Activated naive CD8-positive, alpha-beta T cell treated with anti-CD3 and anti-CD28 coated beads for 36 hours (primary cell): ENCODE measurements at places on chromosomes 3 and 15.

GRCh38 chr3:194482196-194482593, 4.6 kb downstream of the ATP13A3 start:
- peaks cover 38% of the 10 kb centered on the region for H3K36me3 ChIP-seq
- H3K27me3 ChIP-seq: no peaks in the 10 kb centered on the region
- H3K4me1 ChIP-seq: peaks cover 46% of the 10 kb centered on the region
- DNase-seq: no peak

DNA sequence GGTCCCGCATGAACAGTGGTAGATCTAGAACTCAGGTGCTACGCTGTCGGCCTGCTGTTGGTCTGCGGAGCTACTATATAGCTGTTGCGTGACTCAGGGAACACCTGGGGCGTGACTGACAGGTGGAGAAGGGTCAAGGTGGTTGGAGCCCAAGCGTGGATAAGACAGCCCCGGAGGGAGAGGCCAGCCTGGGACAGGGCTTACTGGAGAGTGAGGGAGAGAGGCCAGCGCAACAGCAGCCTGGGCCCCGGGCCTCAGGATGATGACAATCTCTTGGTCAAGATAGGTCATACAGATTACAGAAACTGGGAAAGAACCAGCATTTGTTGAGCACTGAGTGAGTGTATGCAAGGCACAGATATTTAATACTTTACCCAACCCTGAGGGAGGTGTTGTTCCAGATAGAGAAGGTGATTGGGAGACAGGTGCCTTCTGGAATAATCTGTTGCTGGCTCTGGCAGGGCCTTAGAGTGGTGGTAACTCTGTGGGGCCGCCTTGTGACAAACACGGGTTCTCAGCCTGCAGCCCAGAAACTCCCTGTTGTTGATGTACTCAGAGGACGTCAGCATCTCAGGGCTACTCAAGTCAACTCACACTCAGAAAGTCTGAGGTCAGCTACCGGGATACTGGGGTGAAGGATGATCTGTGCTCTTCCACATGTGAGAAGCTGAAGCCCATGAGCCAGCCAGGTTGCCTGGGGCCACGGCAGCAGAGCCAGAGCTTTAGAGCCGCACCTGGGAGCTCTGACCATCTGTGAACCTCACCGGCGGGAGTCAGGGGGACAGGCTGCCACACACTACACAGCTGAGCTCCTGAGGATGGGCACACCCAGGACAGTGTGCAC, 265.4 kb upstream of the HES1 start:
- H3K27me3 ChIP-seq: peaks cover 25% of the 10 kb centered on the region
- no peak overlapping the region for H3K27ac ChIP-seq
- peaks cover 5% of the 10 kb centered on the region for H3K4me1 ChIP-seq
- DNase-seq: no peak
- H3K4me3 ChIP-seq: no peak overlapping the region

DNA sequence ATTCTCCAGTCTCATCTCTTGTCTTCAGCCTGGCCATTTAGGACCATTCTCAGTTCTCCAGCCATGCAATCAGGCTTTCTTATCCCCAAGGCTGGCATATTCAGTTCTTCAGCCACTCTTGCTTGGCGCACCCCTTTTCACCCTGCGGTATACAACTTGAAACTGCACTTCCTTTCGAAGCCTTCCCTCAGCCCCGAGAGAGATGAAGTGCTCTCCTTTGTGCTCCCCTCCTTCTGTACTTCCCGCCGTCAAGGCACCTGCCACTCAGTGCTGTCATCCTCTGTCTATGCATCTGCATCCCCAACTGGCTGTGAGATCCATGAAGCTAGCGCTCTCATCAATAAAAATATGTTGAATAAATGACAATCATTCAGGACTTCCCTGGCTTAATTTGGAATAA, 45.7 kb downstream of the MORC1 start:
- H3K27me3 ChIP-seq: peaks cover 41% of the 10 kb centered on the region
- H3K27ac ChIP-seq: no peak overlapping the region
- H3K4me1 ChIP-seq: peaks cover 5% of the 10 kb centered on the region
- no peak overlapping the region for H3K4me3 ChIP-seq

DNA sequence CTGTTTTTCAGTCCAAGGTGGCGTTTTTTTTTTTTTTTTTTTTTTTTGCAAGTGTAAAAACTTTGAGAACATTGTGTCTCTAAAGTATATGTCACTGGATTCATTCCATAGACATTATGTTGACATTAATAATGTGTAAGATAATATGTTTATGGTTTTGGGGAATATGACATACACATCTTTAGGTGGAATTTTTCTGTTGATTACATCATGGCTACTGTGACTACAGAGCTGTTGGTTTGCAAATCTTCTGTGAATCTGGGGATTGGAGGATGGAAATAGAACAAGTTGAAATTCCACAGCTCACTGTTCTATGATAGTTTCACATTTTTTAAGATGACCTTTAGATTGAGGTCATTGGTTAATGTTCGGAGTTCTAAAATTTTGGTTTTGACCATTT, 24.4 kb upstream of the PLSCR2 start:
- no peak overlapping the region for H3K27ac ChIP-seq
- peaks cover 2% of the 10 kb centered on the region for H3K36me3 ChIP-seq
- no peaks in the 10 kb centered on the region for H3K27me3 ChIP-seq
- H3K4me3 ChIP-seq: no peak overlapping the region
- peaks cover 20% of the 10 kb centered on the region for H3K4me1 ChIP-seq

GRCh38 chr15:100691321-100691720, 88.9 kb downstream of the ASB7 start:
- no peak overlapping the region for H3K4me3 ChIP-seq
- H3K36me3 ChIP-seq: no peaks in the 10 kb centered on the region
- H3K4me1 ChIP-seq: no peaks in the 10 kb centered on the region
- H3K27ac ChIP-seq: no peak overlapping the region
- peaks cover 10% of the 10 kb centered on the region for H3K27me3 ChIP-seq

- H3K4me1 ChIP-seq: no peaks in the 10 kb centered on the region
- H3K36me3 ChIP-seq: no peaks in the 10 kb centered on the region
- DNase-seq: peak; percentile 14
- no peak overlapping the region for H3K27ac ChIP-seq
- H3K4me3 ChIP-seq: no peak overlapping the region
- H3K27me3 ChIP-seq: peaks cover 18% of the 10 kb centered on the region
Observed at GRCh38 chr3:135503760-135504686, 461.5 kb upstream of the PPP2R3A start.

- no peak overlapping the region for H3K4me3 ChIP-seq
- no peaks in the 10 kb centered on the region for H3K36me3 ChIP-seq
- no peak overlapping the region for H3K27ac ChIP-seq
- no peaks in the 10 kb centered on the region for H3K27me3 ChIP-seq
- H3K4me1 ChIP-seq: no peaks in the 10 kb centered on the region
- DNase-seq: no peak
Observed at GRCh38 chr15:101020945-101021344, 101.8 kb downstream of the LRRK1 start.

- no peak for DNase-seq
- H3K4me1 ChIP-seq: no peaks in the 10 kb centered on the region
- peaks cover 40% of the 10 kb centered on the region for H3K36me3 ChIP-seq
- no peak overlapping the region for H3K27ac ChIP-seq
- H3K4me3 ChIP-seq: no peak overlapping the region
Observed at GRCh38 chr3:11547498-11547897, 96.2 kb downstream of the VGLL4 start.

- no peaks in the 10 kb centered on the region for H3K4me1 ChIP-seq
- H3K27me3 ChIP-seq: peaks cover 4% of the 10 kb centered on the region
- peaks cover 2% of the 10 kb centered on the region for H3K36me3 ChIP-seq
- DNase-seq: no peak
- no peak overlapping the region for H3K4me3 ChIP-seq
Observed at GRCh38 chr3:87920549-87920948, 138.3 kb downstream of the CGGBP1 start.

DNA sequence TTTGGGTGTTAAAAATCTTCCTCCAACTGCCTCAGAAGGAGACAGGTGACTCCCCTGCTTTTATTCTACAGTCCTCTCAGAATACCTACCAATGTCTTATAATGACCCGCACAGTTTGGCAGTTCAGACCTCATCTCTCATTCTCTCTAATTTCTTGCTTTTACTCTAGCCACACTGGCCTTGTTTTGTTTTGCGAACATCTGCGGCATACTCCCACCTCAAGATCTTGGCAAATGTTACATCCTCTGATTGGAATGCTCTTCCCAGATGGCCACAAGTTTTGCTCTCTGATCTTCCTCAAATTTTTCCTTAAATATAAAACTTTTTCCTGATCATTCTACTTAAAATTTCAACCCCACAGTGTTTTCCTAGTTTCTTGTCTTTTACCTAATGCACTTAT, 94.1 kb downstream of the PLSCR2 start:
- no peak overlapping the region for H3K4me3 ChIP-seq

DNA sequence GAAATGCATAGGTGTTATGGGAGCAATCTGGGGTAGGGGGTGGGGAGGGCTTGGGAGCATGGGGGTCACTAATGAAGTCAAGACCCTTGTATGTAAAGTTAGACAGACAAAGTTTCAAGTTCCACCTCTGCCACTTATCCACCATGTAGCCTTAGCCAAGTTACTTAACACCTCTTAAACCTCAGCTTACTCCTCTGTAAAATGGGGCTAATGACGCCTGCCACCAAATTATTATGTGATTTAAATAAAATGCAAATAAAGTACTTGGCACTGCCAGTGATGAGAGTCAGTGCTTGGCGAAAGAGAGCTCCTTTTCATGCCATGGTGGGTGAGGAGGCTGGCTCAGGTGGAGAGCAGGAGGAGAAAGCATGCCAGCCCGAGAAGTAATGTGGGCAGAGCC, 18.6 kb upstream of the TLE3 start:
- no peaks in the 10 kb centered on the region for H3K4me1 ChIP-seq
- H3K27me3 ChIP-seq: peaks cover 8% of the 10 kb centered on the region

DNA sequence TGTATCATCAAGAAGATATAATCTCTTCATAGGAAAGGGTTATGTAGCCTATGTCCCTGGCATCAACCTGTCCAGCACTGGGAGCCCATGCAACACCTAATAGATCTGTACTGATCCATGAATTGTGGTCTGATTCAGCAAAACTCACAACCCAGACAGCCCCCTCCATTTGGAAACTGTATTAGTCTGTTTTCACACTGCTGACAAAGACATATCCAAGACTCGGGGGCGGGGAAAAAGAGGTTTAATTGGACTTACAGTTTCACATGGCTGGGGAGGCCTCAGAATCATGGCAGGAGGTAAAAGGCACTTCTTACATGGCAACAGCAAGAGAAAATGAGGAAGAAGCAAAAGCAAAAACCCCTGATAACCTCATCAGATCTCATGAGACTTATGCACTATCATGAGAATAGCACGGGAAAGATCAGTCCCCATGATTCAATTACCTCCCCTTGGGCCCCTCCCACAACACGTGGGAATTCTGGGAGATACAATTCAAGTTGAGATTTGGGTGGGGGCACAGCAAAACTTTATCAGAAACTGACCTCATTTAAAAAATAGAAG, 83.3 kb downstream of the TRIM42 start:
- H3K4me1 ChIP-seq: peaks cover 7% of the 10 kb centered on the region
- H3K27me3 ChIP-seq: no peaks in the 10 kb centered on the region
- no peak for DNase-seq
- H3K36me3 ChIP-seq: no peaks in the 10 kb centered on the region

DNA sequence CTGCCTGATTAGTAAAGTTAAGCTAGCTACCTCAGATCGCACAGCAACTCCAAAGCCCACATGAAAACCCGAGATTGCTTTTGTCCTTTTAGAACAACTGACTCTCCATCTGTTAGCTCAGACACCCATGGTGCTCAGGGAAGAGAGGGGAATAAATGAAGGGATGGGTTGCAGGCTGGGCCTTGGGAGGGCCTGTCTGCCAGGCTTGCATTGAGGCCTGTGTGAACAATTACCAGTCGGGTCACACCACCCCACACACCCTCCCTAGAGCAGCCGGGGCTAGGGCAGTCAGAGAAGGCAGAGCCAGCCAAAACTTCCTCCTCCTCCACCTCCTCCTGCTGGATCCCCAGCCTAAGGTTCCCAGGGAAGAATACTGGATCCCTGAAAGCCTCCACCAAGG, 8.8 kb upstream of the PRKAR2A start:
- no peak for DNase-seq
- no peak overlapping the region for H3K4me3 ChIP-seq
- no peaks in the 10 kb centered on the region for H3K4me1 ChIP-seq
- no peaks in the 10 kb centered on the region for H3K27me3 ChIP-seq
- no peaks in the 10 kb centered on the region for H3K36me3 ChIP-seq
- no peak overlapping the region for H3K27ac ChIP-seq

- no peak overlapping the region for H3K4me3 ChIP-seq
- H3K36me3 ChIP-seq: peaks cover 37% of the 10 kb centered on the region
- no peaks in the 10 kb centered on the region for H3K27me3 ChIP-seq
- peaks cover 12% of the 10 kb centered on the region for H3K4me1 ChIP-seq
Observed at GRCh38 chr3:49333091-49333490, 6.8 kb downstream of the USP4 start.

- no peaks in the 10 kb centered on the region for H3K27me3 ChIP-seq
- peaks cover 33% of the 10 kb centered on the region for H3K4me1 ChIP-seq
- peaks cover 37% of the 10 kb centered on the region for H3K36me3 ChIP-seq
- H3K27ac ChIP-seq: no peak overlapping the region
Observed at GRCh38 chr3:183203670-183204069, 41.1 kb upstream of the LAMP3 start.
